LoVo (cell line): ENCODE measurements at places on chromosomes 5 and 9.

DNA sequence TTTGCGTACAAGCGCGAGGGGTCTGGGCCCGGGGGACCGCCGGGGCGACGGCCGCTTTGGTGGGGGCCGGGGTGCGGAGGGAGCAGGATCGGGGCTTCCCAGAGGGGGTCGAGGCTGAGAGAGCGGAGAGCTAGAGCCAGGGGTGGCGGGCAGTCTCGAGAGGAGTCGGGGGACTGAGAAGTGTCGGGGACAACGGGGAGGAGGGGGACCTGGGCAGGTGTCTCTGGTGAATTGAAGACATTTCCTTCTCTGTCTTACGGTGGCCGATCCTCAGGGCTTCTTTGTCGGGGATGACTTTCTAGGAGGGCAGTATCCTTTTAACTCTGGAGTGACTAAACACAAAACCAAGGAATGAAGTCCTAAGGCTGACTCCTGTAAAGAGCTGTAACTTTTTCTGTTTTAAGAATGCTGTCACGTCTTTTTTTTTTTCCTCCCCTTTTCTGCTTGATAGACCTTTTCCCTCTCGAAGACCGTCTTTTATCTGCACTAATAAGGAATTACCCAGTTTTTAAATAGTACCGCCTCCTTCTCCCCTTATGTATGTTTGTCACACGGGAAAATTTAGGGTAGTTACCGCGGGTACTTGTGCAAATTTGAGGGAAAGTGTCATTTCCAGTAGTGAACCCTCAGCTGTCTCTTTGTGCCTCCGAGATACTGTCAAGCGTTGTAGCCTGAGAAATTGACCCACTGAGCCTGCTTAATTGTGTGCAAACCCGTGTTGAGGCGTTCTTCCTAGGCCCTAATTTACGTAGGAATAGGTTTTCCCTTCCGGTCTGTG, 822 bp downstream of the DENND4C start:
- DNase-seq: peak; percentile 9

DNA sequence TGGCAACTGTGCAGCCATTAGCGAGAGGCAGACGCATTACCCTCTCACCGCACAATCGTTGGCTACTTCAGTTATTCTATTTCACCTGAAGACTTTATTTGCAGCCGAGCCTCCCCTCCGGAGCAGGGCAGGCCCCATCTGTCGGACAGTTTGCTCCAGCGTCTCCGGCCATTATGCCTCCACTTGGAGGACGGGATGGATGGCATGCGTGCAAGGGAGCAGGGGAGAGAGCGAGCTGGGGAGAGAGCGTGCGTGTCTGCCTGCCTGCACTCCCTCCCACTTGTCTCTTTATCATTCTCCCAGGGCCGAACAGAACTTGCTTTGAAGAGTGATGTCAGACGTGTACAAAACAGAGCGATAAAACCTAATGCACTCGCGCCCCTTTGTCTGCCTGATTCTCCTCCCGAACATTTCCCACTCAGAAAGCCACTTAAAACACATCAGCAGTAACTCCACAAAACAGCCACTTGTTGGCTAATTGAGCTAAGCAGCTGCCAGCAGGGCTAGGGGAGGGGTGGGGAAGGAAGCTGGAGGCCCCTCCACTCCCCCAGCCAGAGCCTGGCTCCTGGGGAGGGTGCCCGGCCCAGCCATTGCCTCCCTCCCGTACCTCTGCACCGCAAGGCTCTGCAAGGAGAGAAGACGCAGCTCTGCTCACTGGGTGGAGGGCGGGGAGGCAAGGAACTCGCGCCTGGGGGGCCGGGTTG, 43.4 kb upstream of the FUBP3 start:
- no peak for DNase-seq

DNA sequence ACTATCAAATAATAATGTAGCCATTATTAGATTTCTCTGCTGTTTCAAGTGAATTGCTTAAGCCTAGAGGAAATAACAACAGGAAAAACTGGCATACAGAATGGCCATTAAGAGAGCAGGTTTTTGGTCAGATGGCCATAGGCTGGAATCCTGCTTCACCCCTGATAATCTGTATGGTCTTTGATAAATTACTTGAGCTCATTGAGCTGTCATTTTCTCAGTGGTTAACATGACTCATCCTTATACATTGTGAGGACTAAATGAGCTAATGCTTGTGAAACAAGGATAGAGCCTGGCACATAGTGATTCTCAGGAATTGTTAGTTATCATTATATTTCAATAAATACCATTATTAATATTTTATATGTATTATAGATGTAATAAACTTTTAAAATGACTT, 516.5 kb downstream of the KIF4B start:
- DNase-seq: no peak

- DNase-seq: no peak
Observed at GRCh38 chr5:75584641-75585040, 26.6 kb upstream of the ANKDD1B start.

DNA sequence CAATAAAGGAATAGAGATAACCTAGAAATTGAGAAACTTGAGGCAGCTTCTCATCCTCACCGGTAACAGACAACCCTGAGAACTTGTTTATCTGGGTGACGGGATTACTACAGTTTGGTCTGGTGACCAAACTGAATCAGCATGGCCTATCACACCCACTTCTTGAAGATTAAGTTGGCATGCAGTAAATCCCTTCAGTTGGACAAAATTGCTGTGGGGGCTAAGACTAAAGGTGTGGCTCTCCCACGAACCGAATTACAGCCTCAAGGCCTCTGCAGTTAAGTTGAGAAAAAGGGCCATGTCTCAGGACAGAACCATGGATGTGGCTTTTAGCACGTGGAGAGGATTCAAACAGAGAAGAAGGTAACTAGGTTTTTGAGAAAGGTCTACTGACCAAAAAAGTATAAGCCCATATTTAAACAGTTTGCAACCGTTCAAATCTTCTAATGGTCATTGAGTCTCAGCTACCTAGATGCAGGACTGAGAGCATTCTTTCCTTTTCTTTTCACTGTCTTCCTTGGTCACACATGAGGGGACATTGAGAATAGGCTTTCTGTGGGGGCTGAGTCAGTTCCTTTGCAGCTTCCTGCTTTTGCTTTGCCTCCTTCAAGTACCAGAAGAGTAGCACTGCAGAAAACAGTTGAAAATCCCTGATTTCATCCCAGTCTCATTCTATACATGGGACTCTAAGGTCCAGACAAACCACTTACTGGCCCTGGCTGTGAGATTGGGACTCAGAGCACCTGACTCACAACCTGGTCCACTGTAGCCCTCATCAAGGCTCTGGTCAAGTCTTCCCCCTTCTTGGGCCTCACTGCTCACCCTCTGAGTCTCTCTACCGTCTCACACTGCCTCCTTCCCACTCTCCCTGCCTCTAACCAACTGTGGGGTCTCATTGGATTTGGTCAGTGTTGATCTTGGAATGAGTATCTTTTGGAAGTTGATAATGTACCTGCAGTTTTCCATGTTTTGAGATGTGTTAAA, 30.9 kb downstream of the PDE6A start:
- no peak for DNase-seq

DNA sequence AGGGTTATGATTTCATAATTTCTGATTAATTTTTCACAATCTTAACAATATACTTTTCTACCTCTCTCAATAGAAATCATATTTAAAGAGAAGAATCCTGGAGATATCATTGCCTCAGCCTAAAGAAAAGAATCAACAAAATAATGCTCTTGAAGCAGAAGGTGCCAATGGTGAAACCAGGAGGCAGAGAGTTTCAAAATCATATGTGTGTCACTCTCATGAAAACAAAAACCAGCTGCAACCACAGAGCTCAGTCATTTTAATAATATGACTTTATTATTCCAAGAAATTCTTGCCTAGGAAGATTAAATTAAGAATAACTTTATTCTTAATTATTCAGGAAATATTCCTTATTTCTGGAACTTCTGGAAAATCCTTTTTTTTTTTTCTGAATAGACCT, 266.8 kb upstream of the ACTBL2 start:
- DNase-seq: no peak

- DNase-seq: no peak
Observed at GRCh38 chr9:135563039-135563476, 1.5 kb downstream of the PAEP start.

DNA sequence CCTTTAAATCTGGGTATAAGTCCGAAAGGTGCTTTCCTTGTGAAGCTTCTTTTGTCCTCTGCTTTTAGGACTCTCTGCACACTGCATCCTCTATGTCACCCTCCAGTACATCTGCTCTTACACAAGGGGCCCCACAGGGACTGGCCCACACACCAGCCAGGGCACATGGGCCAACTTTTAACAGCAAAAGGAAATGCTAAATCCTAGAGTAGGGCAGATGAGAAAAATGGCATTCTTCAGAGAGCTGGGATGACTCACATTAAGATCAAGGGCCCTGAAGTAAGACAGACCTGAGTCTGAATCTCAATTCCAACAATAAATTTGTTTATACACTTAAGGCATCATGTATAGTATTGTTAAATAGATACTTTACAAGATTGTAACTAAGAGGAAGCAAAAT, 40.3 kb upstream of the CDKN2B start:
- no peak for DNase-seq

GRCh38 chr5:150289551-150290390, at the start of gene CAMK2A:
CAMK2A (minus strand) TSS chr5:150289773; CDS start chr5:150289625, 148 bp downstream.
- no peak for DNase-seq

GRCh38 chr9:106020186-106020585, 325.8 kb downstream of the TMEM38B start:
- no peak for DNase-seq

GRCh38 chr9:72140586-72140985, 8.7 kb upstream of the GDA start:
- DNase-seq: peak; percentile 89

GRCh38 chr9:114281473-114282103, 41.3 kb upstream of the ORM1 start:
- DNase-seq: no peak

DNA sequence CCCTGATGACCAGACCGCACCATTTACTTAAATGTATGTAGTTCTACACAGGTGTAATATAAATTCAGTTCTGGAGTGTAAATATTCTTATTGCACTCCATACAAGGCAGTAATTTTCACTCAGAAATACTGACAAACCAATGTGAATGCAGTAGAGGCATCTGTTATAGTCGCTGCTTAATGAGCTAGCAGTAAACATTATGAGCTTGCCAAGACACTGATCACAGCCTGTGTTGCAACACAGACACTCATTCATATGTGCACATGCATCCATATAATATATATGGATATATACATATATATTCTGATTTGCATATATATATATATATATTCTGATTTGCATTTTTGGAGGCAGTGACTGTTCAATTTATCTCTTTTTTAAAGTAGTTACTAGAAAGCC, 435.1 kb upstream of the ST8SIA4 start:
- DNase-seq: no peak

GRCh38 chr9:88801214-88801796, 190.0 kb upstream of the S1PR3 start:
- DNase-seq: no peak

GRCh38 chr5:93272108-93272507, 308.9 kb downstream of the NR2F1-AS1 start:
- DNase-seq: no peak

DNA sequence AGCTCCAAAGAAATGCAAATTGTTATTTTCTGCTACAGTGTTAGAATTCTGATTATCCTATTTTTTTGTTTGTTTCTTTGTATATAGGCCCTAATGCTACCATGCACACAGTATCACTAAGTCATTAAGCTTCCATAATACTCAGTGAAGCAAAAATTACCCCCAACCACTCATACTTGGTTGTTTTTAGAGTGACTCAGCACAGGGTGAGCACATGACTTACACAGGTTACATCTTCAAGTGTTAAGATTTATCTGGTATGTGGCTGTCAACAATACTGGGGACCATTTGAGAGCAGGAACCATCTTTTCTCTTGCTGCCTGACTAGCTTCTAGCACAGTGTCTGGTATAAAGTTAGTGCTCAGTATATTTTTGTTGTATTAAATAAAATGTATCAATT, 255.8 kb upstream of the SLC24A2 start:
- DNase-seq: no peak

- no peak for DNase-seq
Observed at GRCh38 chr9:109512170-109512756, 14.2 kb upstream of the PTPN3 start.

- DNase-seq: no peak
Observed at GRCh38 chr5:158780656-158781237, 319.0 kb downstream of the EBF1 start.

GRCh38 chr5:158658446-158659230, 441.1 kb downstream of the EBF1 start:
- DNase-seq: no peak

DNA sequence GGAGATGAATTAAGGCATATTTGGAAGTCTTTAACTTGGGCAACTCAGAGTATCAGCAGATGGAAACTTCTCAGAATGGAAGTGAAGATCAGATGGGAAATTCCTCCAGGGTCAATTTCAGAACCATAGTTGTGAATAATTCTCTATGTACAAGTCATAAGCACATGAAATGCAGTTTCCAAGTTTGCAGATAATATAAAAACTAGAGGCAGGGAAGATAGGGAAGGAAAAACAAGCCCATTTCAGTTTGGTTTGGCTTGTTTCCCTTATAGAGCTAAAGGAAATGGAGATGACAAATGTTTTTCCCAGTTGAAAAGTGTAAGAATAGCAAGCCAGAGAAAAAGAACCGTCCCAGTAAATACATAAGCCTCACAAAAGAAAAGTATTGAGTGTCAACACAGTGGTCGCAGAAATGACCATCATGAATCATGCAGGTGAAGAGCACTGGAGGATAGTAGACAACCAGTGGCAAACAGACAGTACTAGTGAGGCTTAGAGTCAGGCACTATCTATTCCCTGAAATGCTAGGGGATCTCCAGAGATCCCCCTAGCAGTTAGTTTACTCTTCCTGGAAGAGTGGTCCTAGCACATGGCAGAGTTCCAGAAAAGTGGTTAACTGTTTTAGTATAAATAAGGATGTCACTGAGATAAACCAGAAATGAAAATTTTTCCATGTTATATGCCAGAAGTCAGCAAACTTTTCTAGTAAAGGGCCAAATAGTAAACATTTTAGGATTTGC, 245.9 kb downstream of the SAXO1 start:
- no peak for DNase-seq

- DNase-seq: no peak
Observed at GRCh38 chr9:98944057-98944733, 488 bp downstream of the COL15A1 start.

DNA sequence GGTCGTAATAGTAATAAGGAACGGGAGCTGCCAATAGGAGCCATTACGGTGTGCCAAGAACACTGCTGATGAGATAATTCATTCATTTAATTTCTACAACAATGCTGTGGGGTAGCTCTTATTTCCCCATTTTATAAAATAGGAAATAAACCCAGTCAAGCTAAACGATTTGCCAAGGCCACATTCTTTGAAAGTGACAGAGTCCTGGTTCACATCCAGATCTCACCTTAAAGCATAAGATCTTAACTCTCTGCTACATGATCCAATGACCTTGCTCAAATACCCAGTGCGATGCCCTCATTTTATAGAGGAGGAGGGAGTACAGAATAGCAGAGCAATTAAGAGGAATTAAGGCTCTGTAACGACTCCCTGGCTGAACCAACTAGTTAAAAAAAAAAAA, 5.0 kb downstream of the PDE6A start:
- no peak for DNase-seq

DNA sequence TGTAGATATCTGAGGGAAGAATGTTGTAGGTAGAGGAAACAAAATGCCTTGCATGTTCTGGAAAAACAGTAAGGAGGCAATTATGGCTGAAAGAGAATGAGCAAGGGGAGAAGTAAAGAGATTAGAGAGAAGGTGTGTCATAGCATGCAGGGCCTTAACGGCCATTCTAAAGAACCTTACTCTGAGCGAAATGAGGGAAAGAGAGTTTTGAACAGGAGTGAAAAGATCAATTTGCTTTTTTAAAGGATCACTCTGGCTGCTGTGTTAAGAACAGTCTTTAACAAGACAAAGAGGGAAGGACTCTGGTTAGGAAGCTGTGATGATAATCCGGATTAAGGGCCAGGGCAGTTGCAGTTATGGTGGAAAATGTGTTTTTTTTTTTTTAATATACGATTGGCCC, 22.6 kb downstream of the PTBP3 start:
- DNase-seq: no peak
